ENCODE measurements at places on chromosomes 2 and 18.
A peak's percentile ranks its signal among the peaks of the same experiment; 100 is the strongest.

GRCh38 chr2:147430408-147430807, 414.4 kb upstream of the ACVR2A start:
- DNase-seq = no peak

GRCh38 chr18:9387891-9388290, 53.3 kb downstream of the TWSG1 start:
- no peak for DNase-seq

- no peak for DNase-seq
These were observed 143.5 kb upstream of the MSH6 start for GRCh38 chr2:47639467-47639866.

GRCh38 chr2:227829337-227829736, 15.7 kb downstream of the CCL20 start:
- DNase-seq = no peak

GRCh38 chr18:47936952-47937351, 6.5 kb upstream of the SMAD2 start:
- no peak for DNase-seq

- no peak for DNase-seq
These were observed 41.5 kb downstream of the SLC38A11 start for GRCh38 chr2:164913640-164914350.

DNA sequence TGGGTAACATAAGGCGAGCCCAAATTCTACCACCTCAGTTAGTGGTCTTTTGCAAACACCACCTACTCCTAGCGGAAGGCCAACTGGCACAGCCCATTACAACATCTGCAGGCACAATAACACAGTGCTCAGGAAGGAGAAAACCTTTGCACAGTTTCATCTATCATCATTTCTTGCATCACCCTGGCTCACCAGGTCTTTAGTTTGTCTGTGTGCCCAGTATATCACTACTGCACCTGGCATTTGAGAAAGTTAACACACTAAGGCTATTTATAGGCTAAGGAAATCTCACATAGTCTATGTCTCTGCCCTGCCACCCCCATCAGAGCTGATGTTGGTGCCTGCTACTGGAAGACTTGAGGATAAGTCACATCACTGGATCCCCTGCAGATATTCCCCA, 484.0 kb downstream of the SATB2 start:
- DNase-seq = no peak

- DNase-seq = no peak
These were observed 84.9 kb upstream of the PMAIP1 start for GRCh38 chr18:59814891-59815290.

GRCh38 chr18:33702625-33703024, 124.6 kb downstream of the ASXL3 start:
- DNase-seq = no peak

DNA sequence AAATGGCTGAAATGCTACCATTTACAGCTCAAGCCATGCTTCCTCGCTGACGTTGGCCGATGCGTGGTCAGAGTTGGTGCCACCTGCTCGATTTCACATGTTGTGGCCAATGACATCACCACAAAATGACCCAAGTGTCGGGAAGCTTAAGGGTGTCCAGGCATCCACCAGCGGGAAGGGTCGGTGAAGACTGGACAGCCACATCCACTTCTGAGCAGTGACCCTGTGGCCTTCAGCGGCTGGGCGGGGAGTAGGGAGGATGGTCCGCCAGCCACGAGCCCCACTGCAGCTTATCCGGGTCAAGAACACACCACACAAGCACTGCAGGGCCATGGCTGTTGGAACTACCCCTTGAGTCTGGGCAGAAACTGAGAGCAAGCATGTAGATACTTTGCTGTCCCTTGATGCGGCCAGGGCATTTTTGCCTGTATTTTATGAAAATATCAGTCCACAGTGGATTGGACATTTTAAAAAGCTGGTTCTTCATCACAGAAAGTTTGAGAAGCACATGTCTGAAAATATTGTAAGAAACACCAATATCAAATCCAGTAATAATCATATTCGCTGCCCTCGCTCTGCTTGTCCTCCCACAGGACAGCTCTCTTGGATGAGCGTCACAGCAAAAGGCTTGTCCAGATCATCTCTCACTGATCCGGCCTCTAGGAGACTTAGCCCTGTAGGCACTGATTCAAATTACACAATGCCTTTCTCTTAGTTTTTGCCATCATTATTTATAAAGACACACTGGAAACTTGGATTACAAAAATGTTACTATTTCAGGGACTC, 174.0 kb downstream of the TWIST2 start:
- DNase-seq = peak; percentile 57

DNA sequence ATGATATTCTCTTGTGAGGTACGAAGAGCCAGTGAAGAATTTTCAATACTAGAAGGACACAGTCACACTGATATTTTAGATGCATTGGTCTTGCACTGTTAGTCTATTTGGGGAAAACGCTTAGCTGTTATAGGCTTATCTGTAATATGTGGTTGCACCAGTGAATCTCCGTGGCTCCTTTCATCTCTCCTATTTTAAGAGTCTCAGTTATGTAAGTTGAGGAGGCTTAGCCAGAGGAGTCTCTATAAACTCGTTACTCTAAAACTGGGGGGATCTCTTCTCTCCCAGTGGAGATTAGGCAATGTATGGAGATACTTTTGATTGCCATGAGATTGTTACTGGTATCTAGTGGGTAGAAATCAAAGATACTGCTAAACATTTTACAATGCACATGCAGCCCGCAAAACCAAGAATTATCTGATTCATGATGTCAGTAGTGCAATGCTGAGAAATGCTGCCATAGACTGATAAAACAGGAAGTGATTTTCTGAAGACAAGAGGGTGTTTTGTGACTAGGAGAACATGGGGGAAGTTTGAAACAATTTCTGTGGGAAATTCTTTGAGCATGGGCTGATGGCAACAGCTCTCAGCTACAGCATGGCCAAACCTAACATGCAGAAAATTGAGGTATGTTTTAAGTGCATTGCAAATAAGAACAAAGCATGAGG, 339.1 kb downstream of the SOX11 start:
- DNase-seq = no peak

GRCh38 chr2:229712136-229712535, 2.2 kb downstream of the DNER start:
- DNase-seq = no peak
